Cardiac atrium fibroblast (primary cell): ENCODE measurements at places on chromosomes 3 and 15. TPM values are rescaled to one million over a fixed set of nuclear protein-coding genes. Genes with fewer than 3 reads are reported as not detected.

ADAM10 gene
- 138 and 211 TPM in 2 replicates for total RNA-seq

LTF gene
- total RNA-seq = under 0.01 and 23.3 TPM in 2 replicates

POTEB3 gene
- not detected in 2 replicates for total RNA-seq

NANOGP8 gene
- total RNA-seq = not detected in 2 replicates

CHRFAM7A gene
- total RNA-seq = under 0.01 TPM in 1 of 2 replicates, not detected in the other

TRAT1 gene
- not detected in 2 replicates for total RNA-seq

PLSCR2 gene
- total RNA-seq = not detected in 2 replicates

ANKRD34C gene
- not detected in 2 replicates for total RNA-seq

IL16 gene
- total RNA-seq = 1.1 and 2.2 TPM in 2 replicates

CNTN6 gene
- total RNA-seq = not detected in 2 replicates

GPR27 gene
- not detected in 2 replicates for total RNA-seq

ADCY5 gene
- total RNA-seq = 0.18 and 0.65 TPM in 2 replicates

ATP1B3 gene
- total RNA-seq = 102 TPM in 2 replicates

SCN11A gene
- total RNA-seq = under 0.01 TPM in 1 of 2 replicates, not detected in the other

MB21D2 gene
- total RNA-seq = 7.2 and 7.3 TPM in 2 replicates

STRIT1 gene
- total RNA-seq = not detected in 2 replicates

TM6SF1 gene
- 2.3 and 6.0 TPM in 2 replicates for total RNA-seq
